ENCODE measurements at places on chromosomes 1 and 21.
A peak's percentile ranks its signal among the peaks of the same experiment; 100 is the strongest.

DNA sequence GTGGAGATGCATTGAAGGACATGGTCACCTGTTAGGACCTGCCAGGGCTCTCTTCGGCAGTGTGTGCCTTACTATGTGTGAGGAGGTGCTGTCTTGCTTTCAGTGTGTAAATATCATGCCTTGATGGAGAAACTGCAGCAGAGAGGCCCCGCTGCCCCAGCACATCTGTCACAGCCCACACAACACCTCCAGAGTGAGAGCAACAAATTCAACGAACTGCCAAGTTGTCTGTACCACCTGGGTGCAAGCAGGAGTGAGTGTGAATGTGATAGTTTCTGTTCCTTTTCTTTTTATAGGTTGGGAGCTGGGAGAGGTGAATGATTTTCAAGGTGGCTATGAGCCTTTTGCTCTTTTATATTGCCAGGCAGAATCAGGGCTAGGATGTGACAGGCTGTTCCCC, 114.6 kb upstream of the KIAA0040 start:
- no peak for DNase-seq

DNA sequence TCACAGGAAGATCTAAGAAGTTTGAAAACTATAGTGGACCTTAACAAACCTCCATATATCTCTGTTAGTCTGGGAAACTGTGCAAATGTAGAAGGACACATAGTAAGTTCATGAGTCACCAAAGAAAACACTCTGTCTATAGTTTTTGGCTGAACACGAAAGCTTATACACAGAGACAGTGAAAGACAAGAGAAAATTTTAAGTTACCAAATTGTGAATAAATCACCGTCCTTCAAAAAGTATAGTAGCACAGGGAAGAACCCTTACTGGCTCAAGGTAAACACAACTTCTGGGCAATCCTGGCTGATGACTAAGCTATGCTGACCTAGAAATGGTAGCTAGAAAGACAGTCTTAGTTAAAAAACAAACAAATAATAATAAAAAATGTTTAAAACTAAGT, 1057.9 kb downstream of the AMY1C start:
- no peak for DNase-seq

- peak; percentile 6 for DNase-seq
Observed at GRCh38 chr1:246365708-246366107, 141.4 kb downstream of the SMYD3 start.

GRCh38 chr1:1603671-1604373, 3.9 kb upstream of the FNDC10 start:
- no peak for DNase-seq

DNA sequence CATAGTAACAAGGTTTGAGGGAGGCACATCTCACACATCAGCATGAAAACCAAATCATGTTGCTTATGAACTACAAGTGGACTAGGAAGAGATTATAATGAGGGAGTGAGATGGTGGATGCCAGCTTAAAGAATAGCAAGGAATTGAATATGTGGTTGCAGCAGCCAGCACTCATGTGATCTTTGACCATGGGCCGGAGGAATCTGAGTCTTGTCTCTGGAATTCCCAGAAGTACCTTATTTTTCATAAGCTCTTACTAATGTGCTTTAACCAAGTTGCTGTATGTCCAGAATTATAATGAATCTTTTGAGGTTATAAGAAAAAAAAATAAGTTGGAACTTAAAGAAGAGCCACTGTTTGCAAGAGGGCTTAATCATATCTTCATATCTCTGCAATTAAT, 97.0 kb downstream of the DISP1 start:
- DNase-seq = no peak

GRCh38 chr1:46175243-46175642, 356 bp downstream of the TSPAN1 start:
- peak; percentile 26 for DNase-seq

- DNase-seq = no peak
Observed at GRCh38 chr1:53385276-53386225, 57.7 kb upstream of the LRP8 start.

- DNase-seq = no peak
Observed at GRCh38 chr1:94350350-94350924, 67.8 kb upstream of the ABCD3 start.

GRCh38 chr1:226993814-226994585, 53.9 kb downstream of the COQ8A start:
- DNase-seq = no peak

DNA sequence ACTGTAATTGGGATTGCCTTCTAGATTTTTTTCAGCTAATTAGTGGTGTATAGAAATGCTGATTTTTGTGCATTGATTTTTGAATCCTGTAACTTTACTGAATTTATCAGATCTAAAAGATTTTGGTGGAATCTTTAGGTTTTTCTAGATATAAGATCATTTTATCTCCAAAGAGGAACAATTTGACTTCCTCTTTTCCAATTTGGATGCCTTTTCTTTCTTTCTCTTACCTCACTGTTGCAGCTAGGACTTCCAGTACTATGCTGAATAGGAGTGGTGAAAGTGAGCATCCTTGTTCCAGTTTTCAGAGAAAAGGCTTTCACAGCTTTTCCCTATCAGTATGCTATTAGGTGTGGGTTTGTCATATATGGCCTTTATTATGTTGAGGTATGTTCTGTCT, 53.6 kb downstream of the TESK2 start:
- no peak for DNase-seq

DNA sequence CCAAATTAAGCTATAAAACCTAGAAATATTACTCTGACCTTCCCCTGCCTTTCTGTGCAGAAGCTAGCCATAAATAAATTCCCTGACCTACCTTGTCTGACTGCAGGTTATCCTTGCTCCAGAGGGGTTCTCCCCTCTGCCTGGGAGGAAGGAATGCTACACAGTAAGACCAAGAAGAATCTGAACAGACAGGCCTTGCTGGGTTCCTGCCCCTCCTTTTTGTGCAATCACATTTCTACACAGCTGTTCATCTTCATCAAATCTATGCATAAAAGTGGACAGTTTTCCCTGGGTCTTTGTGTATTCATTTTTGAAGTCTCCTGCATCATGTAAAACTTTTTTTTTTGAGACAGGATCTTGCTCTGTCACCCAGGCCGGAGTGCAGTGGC, 50.6 kb downstream of the DNTTIP2 start:
- DNase-seq = no peak

- DNase-seq = no peak
Observed at GRCh38 chr1:33301273-33301984, 19.5 kb downstream of the A3GALT2 start.

DNA sequence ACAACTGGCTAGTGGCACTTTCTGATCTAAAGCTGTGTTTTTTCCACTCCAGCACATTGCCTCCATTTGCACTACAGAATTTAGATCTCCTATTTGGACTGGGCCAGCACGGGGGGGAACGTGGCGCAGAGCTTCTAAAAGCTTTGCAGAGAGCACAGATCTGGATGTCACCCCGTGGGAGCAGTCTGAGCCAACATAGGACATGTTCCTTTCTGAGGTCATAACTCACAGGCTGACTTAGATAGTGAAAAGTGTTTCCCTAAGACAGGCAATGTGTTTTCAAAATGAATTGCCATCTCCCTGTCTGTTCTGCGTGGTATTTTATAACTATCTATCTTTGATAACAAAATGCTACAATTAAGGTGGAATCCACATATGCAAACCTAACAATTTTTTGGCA, 3.7 kb upstream of the C8A start:
- no peak for DNase-seq

GRCh38 chr1:94236630-94237290, 624 bp downstream of the ARHGAP29 start:
- DNase-seq = no peak

GRCh38 chr1:186374303-186375151, 526 bp downstream of the TPR start:
- DNase-seq = peak; percentile 58

- DNase-seq = no peak
Observed at GRCh38 chr1:26064553-26064952, 2.9 kb downstream of the TRIM63 start.

- no peak for DNase-seq
Observed at GRCh38 chr1:219544163-219544846, 68.6 kb downstream of the ZC3H11B start.

DNA sequence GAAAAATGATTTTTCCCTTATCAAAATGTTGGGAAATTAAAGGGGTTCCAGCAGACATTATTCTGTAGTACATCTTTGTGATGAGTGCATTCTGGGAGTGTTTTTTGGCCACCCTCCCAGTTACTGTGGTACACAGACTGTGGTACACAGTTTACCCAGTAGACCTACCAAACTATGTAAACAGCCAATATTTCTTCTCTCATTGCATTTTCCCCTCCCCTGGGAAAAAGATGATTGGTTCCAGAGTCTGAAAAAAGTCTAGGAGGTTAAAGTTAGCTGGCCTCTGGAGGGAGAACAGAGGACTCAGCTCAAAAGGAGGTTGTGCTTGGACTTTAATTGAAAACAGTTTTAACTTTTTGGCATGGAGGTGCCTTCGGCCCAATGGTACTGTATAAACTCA, 42.5 kb downstream of the PGM1 start:
- no peak for DNase-seq

DNA sequence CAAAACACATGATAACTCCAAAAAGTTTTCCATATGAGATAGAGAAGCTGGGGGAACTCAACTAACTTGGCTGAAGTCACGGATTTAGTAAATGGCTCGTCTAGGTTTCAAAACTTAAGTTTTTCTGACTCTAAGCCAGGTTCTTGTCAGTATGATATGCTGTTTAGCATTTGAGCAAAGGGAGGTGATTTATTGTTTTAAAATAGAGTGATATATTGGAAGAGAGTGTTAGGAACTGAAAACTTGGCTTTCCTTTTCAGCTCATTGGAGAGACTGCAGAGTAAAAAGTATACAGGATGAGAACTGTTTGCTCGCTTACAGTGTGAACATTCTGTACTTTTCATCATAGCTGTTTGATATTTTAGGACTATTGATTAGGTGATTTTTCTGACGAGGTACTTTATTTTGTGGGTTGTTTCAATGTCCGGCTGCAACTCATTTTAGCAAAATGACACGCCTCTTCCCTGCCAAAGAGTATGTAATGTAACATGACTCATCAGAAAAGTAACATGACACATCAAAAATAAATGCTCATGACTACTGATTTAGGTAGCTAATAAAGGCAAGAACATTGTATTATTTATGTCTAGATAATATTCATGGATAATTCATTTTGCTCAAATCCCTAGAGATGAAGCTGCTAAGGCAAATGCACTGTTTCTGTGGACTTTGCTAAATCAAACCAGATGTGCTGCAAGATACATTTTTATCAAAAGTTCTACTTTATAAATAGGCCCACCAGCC, 355.1 kb downstream of the GPATCH2 start:
- DNase-seq = no peak

- no peak for DNase-seq
Observed at GRCh38 chr21:15430577-15430976, 299.2 kb upstream of the USP25 start.

DNA sequence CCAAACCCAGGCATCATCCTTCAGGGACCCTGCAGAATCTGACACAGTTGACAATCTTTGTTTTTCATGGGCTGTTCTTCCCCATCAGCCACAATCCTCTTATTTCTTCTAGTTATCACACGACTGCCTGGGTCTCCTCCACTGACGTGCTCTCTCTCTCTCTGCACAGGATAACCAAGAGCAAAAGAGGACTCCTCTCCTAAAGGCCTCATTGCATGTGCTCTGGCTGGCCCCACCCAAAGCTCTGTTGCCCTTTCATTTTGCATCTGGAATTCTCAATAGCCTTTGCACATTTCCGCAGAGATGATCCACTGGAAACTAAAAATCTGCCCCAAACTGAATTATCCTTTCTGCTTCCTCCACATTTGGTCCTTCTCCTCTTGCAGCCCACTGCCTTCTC, 58.5 kb downstream of the KANK4 start:
- no peak for DNase-seq

DNA sequence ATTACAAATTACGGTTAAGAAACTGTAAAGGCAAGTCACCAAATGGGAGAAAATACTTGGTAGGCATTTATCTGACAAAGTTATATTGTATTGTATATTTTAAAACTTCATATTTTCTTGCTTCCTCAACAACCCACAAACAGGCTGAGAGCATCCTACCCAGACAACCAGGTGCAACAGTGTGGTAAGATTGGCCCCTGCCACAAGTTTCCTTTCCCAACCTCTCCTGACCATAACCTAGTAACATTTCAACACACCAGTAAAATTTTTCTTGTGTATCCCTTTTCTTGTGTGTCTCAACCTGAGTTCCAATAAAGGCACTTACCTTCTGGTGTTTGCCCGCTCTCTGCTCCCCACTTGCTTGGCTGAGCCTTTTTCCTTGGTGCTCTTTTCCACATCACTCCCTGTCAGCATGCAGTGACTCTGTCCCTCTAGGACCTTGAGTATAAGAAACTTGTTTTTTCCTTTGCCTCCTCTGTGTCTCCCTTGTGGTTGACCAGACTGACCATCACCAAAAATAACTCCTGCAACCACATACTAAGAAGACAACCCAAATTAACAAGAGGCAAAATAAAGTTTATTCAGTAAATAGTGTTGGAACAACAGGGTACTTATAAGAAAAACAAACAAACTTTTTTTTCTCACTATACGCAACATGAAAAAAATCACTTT, 40.9 kb downstream of the FCRL3 start:
- no peak for DNase-seq

DNA sequence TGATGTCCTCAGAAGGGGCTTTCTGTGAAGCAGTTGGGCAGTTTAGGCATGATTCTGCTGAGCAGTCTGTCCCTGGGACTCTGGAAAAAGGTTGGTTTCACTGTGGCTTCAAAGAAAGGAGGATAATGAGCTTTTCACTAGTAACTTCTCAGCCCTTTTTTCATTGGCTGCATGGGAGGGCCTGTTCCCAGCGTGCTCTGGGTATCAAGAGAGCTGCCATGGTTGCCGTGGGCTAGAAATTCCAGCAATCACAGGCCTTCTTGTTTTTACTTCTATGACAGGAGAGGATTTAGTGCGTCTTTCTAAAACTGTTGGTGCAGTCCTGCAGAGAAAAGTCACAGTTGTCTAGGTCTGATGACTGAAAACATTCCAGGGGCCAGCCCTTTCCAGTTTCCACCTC, 7.2 kb downstream of the SZRD1 start:
- DNase-seq = no peak

DNA sequence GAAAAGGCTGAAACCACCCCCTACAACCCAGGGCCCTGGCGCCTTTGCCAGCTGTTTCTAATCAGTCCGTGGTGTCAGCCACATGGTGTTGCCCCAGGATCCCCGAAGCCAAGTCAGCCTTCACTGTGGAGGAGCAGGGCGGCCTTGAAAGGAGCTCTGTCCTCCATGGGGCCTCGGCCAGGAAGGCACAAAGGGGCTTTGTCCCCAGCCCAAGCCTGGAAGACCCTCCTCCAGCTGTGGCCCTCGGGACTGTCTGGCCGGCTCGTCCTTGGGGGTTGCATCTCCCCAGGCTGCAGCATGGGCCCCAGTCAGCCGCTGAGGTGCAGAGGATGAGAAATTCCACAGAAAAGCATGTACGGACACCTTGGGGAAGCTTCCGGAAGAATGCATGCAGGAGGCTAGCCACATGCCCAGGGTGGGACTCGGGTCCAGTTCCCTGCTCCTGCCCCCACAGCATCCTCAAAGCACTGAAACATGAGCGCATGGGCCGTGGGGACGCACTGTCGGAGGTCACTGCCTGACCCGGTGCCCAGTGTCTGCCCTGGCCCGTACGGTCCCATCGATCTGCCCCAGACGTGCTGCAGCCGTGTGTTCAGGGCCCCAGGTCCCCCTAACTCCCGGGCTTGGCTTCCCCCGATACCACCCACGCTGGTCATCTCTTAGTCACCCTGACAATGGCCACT, 38.6 kb upstream of the POFUT2 start:
- no peak for DNase-seq

Measured in activated CD4-positive, alpha-beta T cell treated with anti-CD3 and anti-CD28 coated beads, Interleukin-2, amount 50 U/mL, for 16 hours (primary cell).